Stimulated activated CD4-positive, alpha-beta T cell treated with anti-CD3 and anti-CD28 coated beads, TNF-alpha, amount 100 ng/mL, for 1 hour (primary cell): ENCODE measurements at places on chromosomes 13 and 19.

DNA sequence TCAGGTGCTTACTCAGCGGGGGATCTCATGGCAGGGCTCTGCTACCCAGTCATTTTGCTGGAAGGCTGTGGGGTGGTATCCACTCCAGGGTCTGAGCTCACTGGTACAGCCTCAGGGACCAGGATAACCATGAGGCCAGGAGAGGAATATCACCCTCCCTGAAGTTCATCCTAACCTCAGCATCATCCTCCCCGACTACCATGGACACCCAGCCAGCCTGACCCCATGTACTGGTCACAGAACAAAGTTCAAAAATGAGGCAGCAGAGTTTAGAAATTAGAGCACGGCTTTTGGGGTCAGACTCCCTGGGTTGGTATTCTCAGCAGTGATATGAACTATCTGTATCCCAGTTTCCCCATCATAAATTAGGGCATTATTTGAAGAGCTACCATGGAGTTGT lies 35.5 kb upstream of the RXFP2 start:
- no peak for DNase-seq

DNA sequence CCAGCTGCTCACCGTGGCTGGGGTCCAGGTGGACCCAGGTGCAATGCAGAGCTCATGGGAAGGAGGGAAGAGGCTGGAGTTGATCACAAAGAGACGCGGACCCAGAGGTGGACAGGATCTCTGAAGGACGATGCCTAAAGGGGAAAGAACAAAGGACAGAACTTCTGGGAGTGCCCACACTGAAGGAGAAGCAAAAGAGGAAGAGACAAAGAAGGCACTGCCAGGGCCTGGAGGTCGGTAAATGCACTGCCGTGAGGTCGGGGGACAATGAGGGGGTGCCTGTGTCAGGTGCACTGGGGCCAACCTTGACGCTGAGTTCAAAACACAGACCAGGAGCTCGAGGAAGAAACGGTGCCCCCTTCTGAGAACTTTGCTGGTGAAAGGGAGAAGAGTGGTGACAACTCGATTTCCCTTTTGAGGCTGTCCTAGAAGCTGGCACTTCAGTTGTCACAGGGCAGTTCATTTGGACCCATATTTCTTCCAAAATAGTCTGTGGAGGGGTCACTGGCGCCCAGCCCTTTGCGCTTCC lies 55.6 kb downstream of the GJA3 start:
- no peak for DNase-seq

DNA sequence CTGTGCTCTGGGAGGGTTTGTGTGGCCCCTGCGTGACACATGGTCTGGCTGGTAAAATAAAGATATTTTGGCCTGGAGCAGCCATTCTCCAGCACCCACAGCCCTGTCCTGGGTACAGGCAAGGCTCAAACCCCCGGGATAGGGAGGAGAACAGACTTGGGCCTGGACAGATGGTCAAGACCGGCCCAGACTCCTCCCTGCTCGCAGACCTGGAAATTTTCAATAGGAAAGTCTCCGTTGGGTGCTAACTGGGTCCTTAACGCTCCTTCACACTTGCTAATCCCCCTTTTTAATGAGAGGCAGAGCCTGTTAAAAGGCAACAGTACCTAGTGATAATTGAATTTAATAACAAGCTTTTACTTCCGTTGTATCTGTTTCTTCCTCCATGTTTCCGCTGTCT lies 2.5 kb downstream of the PALM start:
- no peak for DNase-seq

GRCh38 chr13:30865123-30866049 lies 40.7 kb upstream of the MEDAG start:
- peak; percentile 28 for DNase-seq

DNA sequence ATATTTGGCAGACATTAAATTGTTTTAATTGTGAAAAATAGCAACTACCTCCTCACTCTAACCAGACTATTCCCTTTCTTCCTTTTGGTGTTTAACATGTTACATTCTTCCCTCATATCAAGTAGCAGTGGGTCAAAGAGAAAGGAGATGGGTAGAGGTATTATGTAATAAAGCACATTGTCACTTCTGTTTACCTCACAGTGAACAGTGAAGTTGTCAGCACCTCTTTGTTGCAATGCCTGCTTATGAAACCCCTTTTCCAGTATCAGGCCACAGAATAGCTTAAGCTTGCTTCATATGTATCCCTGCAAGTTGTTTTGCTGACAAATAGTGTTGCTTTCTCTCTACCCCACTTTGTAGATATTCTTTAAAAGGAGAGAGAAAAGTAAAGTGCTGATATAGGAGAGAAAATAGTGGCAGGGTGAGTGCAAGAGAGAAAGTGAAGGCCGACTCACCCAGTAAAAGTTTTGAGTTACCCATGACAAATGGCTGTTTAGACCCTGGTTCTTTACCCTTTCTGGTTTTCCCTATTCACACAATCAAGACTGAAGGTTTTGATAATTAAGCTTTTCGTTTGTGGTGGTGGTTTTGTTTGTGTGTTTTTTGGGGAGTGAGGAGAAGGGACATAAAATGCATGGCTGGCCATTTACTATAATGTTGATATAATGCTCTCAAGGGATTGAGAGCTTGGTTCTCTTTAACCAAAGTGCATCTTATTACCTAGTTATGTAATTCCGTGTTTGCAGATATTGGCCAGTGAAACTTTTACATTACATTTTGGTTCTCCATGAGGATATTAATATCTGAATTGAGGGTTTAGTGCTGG lies 3.7 kb downstream of the ITM2B start:
- DNase-seq, result no peak

- no peak for DNase-seq
These were observed 248.0 kb upstream of the MAB21L1 start for GRCh38 chr13:35724446-35724845.

DNA sequence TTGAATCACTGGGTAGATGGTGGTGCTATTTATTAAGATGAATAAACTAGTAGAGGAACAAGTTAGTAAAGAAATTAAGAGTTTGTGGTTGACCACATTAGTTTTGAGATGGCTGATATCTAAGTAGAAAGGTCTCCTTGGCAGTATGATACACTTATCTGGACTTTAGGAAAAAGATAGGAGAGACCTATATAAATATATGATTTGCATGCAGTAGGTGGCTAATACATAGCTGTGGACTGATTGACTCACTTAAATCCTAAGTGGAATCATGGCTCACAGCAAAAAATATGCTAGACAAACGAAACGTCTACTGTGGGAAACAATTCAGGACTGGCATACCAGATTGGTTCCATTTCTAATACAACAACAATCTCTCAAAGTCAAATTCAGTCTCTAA lies 92.0 kb downstream of the CAB39L start:
- no peak for DNase-seq

GRCh38 chr19:27964185-27964584 lies 1248.8 kb downstream of the UQCRFS1 start:
- no peak for DNase-seq

- no peak for DNase-seq
These were observed 265.6 kb downstream of the GPC5 start for GRCh38 chr13:91664039-91664438.

- DNase-seq, result no peak
These were observed 29.0 kb upstream of the SLITRK6 start for GRCh38 chr13:85828094-85828684.

- DNase-seq, result no peak
These were observed 25.3 kb downstream of the CERS1 start for GRCh38 chr19:18870531-18871172.

DNA sequence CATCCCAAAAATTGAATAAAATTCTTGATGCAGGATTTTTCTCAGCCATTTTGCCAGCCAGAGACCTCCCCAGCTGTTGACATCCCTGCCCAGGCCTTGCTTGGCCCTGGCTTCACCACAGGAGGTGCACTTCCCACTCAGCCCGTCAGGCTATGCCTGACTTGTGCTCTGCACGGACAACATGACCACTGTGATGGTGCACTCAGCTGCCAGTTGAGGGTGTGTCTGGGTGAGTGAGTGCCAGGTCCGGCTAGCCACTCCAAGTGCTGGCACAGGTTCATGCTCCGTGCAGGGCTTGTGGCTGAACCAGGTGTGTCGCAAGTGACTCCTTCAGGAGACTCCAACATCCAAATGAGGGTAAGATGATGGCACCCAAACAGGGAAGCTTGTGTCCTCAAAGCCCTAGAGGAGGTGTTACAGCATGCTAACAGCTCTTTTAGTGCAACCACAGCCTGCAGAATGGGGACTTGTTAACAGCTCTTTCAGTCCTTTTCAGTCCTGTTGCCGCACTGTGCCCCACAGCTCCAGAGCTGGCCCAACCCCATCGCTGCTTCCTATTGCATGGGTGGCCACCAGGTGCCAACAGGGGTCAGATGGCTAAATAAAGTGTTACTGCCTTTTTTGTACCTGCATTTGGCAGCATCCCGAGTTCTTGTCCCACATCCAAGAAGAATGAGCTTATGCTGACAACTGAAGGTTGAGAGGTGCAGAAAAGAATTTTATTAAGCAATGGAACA lies 380.7 kb downstream of the SLITRK5 start:
- DNase-seq, result no peak

DNA sequence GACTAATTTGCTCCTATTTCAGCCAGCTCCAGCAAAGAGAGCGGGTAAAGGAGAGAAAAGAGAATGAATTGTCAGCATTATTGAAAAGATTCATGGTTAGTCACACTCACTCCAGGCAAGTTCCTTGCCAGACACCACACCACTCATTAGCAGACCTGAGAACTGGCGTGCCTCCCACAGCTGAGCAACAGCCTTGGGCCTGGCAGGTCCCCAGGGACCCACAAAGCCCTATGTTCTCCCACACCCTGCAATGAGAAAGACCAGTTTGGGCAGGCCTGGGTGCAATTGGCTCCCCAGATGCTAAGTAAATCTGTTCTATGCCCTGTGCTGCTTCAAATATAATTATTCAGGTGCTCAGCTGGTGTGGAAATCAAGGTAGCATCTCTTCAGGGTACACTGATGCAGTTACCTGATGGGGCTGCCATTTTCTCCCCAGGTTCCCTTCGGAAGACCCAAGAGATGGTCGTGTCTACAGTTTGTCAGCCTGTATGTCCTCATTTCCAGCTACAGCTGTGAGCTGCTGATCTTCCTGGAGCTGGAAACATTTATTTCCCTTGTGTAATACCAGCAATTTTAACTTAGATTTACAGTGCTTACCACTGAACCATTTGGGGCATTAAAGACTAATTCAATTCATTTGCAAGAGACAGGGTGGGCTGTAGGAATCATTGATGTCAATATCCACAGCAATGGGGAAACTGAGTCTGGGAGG lies 405.0 kb downstream of the COG6 start:
- no peak for DNase-seq

DNA sequence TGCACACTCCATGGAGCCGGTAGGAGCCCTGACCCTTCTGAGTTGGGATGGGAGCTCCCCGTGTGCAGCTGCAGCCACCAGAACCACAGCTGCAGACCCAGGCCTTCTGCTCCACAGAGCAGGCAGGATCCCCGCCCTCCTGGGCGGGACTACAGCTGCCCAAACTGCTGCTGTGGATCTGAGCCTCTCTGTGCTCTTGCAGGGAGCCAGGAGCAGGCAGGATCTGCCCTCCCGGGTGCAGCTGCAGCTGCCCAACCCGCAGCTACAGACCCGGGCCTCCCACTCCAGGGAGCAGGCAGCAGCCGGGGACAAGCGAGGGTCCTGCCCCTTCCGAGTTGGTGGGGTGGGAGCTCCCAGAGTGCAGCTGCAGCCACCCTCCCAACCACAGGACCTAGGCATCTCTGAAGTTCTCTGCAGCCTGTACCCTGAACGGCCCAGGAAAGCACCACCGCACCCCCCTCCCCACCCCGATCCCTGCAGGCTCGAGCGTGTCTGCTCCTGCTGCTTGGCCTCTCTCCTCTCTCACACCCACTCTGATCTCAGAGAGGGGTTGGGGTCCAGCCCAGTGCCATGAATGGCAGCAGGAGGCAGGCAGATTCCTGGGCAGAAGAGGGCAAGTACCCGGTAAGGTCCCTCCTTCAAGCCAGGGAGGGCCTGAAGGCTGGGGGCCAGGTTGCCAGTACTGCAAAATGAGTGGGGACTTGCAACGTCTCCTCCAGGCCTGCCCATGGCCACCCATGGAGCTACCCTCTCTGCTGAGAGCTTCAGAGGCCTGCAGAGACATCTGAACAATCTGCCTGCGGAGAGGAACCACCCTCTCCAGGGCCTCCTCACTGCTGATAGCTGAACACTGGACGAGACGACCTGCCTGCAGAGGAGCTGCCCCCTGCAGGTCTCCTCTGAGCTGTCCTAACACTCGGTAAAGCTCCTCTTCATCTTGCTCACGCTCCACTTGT lies 16.4 kb upstream of the EMP3 start:
- no peak for DNase-seq

DNA sequence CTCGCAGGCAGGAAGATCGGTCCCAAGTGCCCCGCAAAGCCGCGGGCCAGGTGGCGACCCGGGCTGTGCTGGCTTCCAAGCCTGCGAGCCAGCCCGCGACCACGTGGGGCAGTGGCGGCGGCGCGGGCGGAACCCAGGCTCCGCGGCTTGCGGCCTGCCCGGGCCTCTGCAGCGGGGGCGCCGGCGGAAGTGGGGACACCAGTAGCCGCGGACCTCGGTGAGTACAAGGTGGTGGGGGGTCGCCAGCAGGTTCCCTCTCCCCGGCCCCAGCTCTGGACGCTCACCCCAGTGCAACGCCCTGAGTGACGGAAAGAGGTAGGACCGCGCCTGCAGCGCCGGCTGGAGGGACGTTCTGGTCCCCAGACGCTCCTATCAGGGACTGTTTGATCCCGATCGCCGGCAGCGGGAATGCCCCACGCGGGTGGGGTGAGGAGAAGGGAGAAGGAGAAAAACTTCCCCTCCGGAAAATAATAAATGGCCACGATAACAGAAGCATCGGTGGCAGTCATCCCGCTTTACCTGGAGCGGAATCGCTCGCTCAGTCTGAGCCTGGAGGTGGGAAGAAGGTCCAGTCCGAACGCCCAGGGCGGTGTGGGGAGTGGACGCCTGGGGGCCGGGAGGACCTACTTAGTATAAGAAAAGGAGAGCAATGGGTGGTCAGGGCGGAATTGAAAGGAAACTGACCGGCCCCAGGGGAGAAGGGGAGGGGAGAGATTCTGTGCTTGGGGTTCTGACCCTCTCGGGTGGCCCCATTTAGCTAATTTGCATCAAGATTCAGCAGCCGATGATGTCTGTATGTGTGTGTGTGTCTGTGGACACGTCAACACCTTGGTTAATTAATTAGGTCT lies at the start of gene GEMIN7:
GEMIN7 (plus strand) TSS at position 198 of the 848 bp plus-strand sequence. CDS start 10,855 bp downstream, outside the sequence.
- peak; percentile 60 for DNase-seq

DNA sequence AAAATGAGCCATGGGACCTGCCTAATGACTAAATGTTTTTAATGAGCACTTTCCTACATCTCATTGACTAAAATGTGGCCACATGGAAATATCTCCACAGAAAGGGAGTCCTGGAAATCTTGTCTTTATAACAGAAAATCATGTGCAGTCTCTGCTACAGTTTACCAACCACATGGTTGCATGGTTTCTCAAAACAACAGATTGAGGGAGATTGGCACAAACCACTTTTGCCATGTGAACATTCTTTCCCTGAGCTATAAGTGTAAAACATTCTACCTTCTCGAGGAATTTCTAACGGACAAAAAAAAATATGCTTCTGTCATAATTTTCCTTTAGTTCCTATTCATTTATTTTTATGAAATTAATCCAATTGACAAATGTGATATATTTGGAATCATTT lies 218.9 kb upstream of the SLITRK5 start:
- DNase-seq, result no peak

- DNase-seq, result no peak
These were observed 40.5 kb downstream of the MIPEP start for GRCh38 chr13:23848646-23849141.

- no peak for DNase-seq
These were observed 14.7 kb downstream of the C13orf46 start for GRCh38 chr13:113959198-113959597.

- DNase-seq, result no peak
These were observed 1.1 kb downstream of the TNFAIP8L1 start for GRCh38 chr19:4640247-4641000.
